NCI-H187 treated with DMSO at 0.1 percent for 48 hours (cell line): ENCODE measurements at places on chromosomes 6 and 20.
A peak's percentile ranks its signal among the peaks of the same experiment; 100 is the strongest.

DNA sequence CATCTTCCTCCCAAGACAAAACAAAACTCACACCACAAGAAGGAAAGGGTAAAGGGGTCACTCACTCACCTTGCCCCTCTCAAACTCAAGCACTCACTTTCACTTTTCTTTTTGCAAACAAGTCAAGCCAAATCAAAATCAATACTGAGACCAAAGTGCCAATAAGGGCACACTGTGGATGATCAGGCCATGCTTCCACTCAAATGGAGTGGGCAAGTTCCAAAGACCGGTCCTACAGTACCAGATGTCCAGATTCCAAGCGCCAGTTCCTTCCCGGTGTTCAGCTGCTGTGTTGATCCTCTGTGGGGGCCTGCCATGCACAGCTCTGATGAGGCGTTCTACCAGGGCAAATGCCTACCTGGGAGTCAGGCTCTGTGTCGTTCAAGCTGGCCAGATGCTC is 162.6 kb upstream of the GRIK2 start:
- DNase-seq: no peak

- DNase-seq: no peak
These were observed 15.2 kb upstream of the ZNF335 start for GRCh38 chr20:45987108-45987780.

- no peak for DNase-seq
These were observed 136.1 kb upstream of the CDYL start for GRCh38 chr6:4640139-4640538.

DNA sequence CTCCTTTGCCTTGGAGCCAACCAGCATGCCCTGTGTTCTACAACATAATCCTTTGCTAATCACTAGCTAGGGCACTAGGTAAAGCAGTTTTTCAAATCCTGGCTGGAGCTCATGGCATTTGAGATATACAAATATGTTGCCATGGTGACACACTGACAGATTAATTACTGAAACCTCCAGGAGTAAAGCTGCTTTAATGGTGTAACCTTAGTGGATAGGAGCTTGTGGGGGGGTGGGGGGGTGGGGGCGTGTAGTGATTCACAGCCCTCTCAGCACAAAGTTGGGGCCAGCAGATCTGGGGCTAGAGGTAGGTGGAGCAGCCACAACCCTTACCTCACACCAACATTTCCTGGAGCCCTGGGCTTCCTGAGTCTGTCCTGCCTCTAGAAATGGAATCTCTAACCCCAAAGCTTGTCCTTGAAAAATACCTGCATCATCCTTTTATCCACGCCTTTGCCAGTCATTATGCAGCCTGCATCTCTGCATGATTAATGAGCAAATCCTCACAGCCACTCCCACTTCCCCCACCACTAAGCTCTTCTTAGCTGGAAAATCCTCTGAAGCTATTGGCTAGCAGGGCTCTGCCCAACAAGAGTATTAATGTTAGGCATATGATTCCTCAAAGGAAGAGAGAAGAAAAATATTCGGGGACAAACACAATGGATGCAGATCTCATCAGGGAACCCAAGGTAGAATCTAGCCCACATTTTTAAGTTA is 84.5 kb upstream of the PRND start:
- DNase-seq: no peak

- no peak for DNase-seq
These were observed 296.8 kb upstream of the TSHZ2 start for GRCh38 chr20:52675375-52675774.

GRCh38 chr6:167442245-167442644 is 117.4 kb downstream of the TTLL2 start:
- peak; percentile 46 for DNase-seq
